T-cell (primary cell): ENCODE measurements at places on chromosomes 13 and 19.

DNA sequence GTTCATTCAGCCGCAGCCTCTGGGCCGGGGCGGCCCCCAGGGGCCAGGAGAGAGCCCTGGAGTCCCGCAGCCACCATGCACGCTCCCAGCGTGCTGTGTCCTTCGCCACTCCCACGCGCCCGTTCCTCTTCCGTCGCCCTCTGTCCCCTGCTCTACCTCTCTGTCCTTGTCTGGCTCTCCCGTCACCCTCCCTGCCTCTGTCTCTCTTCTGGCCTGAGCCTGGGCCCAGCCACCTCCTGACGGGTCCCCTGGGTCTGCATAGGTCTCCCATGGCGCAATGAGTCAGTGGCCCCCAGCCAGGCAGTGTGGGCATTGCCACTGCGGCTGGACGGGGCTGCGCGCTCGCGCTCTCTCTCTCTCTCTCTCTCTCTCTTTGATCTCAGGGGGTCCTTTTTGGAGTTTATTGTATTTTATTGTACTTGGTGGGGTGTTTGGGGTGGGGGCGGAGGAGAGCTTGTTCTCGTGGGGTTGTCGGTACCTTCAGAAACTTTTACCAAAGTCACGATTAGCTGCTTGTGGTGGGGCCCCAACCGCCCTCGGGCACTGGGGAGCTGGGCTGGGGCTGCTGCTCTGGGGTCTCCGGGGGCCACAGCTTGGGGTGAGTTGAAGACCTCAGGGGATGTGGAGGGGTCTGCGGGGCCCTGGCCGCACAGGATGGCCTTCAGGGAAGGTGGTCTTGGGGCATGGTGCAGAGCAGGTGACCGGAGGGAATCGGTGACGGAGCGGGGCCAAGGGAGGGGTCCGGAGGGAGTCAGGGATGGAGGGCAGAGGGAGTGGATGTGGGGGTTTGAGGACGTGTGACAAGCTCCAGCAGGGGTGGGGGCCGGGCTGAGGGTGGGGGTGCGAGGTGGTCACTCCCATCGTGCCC lies 1.7 kb upstream of the TGFBR3L start:
- DNase-seq = no peak

- DNase-seq = no peak
These were observed 61.8 kb upstream of the RANBP3 start for GRCh38 chr19:6039566-6040225.

GRCh38 chr13:92727118-92727517 lies 499.5 kb upstream of the GPC6 start:
- DNase-seq = no peak

- no peak for DNase-seq
These were observed 24.6 kb upstream of the ZNF431 start for GRCh38 chr19:21117041-21117907.

GRCh38 chr19:13101590-13102415 lies 855 bp downstream of the LYL1 start:
- no peak for DNase-seq

- DNase-seq = no peak
These were observed 3.8 kb downstream of the GADD45GIP1 start for GRCh38 chr19:12953138-12953798.

DNA sequence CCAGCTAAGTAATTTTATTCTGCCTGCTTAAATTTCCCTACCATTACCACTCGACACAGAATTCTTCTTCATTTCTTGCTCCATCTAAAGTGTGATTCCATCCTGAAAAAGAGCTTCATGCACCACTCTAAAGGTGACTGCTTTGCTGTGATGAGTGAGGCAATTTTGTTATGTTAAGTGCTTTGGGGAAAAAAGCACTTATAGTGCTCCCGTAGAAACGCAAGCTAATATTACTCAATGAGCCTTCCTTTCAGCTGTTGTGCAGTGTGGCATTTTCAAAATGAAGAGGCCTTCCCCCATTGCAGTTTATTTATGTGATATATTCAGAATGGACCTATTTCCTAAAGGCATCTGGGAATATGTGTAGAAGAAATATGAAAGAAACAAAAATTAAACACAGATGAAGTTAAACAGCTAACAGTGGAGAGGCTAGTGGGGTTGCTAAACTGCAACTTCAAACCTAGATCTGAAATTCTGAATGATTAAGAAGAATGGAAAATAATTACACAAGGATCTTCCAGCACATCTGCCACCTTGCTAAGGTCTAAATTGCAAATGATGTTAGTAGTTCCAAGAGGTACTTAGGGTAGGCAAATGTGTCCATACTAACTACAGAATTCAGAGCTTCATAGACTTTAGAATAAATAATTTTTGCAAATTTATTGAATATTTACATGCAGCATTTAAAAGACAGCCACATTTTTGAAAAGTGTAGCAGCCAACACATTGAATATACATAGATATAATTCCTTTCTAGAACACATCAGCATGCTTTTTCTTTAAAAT lies 211.7 kb downstream of the DCT start:
- no peak for DNase-seq

- no peak for DNase-seq
These were observed 41.0 kb downstream of the MLLT1 start for GRCh38 chr19:6238643-6239281.

GRCh38 chr13:72970956-72971355 lies 87.8 kb upstream of the KLF5 start:
- no peak for DNase-seq

- DNase-seq = no peak
These were observed 2.6 kb upstream of the WIZ start for GRCh38 chr19:15452111-15453047.

- no peak for DNase-seq
These were observed 10.8 kb downstream of the ALOX5AP start for GRCh38 chr13:30745906-30746686.

- no peak for DNase-seq
These were observed 243.4 kb downstream of the ENOX1 start for GRCh38 chr13:43543331-43543730.

GRCh38 chr13:25727810-25728209 lies 324.0 kb downstream of the SHISA2 start:
- DNase-seq = no peak

DNA sequence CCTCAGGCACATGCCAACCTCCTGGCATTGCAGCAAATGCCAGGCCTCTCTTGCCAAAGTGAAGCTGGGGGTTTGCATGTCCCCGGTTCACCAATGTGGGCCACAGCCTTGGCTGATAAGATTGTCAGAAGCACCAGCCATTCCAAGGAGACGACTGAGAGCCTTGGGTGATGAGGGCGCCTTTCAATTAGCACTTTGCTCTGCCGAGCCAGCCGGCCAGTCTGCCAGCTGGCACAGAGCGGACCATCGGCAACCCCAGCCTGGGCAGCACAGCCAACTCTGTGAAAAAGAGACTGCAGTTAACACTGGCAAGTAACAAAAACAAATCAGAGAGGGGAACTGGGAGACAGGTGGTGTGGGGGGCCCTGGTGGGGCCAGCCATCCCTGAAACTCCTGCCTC lies 67.3 kb downstream of the EFNB2 start:
- DNase-seq = no peak

DNA sequence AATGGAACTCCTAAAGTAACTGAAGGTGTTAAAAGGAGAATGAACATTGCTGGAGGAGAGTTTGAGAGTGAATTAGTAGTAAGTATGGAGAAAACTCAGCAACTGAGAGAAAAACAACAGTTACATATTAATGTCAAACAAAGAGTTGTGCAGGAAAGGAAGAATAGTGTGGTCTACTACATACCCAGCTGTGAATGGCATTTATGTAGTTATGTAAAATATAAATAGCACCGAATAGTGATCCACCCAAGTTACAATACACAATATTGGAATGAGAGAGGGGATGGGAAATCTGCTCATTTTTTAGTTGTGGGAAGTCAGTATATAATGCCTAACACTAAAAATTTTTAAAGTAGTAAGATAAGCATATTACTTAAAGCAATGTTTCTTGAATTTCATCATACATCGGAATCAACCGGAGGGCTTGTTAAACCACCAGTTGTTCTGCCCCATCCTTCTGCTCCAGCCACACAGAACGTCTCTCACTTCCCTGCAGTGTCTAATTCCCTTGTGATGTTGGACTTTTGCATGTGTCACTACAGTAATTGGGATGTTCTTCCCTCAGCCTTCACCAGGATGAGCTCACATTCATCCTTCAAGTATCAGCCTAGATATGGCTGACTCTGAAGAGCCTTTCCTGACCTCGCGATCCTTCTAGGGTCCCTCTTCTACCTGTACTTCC lies 11.5 kb downstream of the CCDC70 start:
- DNase-seq = no peak
